ENCODE measurements at places on chromosomes 7 and 10.

DNA sequence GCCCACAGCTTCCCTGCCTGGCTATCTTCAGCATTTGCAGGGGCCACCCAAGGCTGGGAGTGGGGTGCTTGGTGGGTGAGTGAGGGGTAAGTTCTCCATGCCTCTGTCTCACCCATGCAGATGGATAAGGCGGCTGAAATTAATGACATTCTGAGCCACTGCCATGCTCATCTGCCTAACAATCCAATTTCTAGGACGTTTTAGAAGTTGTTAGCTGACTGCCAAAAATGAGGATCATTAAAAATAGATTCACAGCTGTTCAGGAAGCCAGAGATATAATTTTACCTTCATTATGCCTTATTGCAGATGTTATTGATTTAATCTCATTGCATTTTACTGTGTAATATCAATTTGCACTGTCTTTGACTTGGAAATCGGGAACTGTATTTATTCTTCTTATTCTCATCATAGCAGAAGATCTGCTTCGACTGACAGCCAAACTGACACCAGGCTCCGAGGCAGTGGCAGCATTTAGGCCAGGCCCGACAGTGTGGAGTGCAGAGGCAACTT is 334.4 kb upstream of the NPVF start:
- no peak for DNase-seq

GRCh38 chr7:3103614-3104398 is 60.1 kb upstream of the CARD11 start:
- DNase-seq = no peak

DNA sequence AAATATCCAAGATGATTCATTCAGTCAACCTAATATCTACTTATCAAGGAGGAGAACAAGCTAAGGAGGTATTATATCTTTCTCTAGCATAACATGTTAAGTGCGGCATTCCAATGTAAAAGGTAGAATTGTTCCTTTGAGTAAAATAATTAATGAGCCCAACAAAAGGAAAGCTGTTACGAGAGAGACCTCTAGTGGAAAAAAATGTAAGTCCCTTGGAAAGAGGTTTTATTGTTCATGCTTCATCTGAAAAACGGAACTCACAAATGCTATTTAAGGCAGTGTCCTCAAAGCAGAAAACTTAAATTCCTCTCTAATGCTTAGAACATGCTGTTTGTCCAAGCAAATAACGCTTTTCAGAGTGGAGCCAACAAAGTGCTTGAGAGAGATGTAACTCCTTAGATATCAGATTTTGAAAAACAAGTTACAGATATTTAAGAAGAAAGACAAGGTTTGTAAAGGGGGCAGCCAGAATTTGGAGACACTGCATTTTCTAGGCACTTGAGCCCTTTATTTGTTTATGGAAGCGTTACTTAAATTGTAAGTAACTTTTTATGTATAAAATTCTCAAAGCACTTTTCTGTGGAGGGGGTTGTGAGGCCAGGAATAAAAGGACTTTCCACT is 119.9 kb downstream of the TFEC start:
- DNase-seq = no peak

DNA sequence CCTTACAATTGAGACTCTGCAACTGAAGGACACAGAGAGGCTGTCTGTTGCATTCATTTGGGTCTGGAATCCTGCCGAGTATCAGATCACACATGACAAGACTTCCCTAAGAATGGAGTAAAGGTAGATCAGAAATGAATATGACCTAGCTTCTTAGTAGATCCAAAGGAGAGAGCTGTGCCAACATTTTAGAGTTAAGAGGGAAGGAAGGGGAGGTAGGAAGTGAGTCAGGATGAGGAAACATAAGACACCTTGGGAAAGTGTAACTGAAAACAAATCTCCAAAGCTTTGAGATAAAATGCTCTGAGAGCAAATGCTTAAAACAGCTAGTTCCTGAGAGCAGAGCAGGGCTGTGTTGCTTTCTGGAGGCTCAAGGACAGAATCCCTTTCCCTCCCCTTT is 6.1 kb upstream of the SLC25A13 start:
- DNase-seq = no peak

DNA sequence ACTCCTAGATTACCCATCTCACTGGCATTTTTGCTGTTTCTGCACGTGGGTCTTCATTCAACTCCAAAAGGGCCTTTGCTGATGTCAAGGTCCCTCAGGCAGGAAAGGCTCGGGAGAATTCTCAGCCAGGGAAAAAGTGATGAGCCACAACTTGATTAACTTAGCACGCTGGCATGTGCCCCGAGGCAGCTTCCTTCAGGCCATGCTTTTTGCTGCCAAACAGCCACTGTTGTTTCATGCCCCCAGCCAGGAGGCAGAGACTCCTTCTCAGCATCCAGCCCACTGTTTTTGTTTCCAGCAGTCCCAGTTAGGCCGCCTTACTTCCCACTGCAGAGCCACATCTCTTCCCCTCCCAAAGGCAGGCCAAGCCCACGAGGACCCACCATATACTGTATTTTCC is 266.5 kb upstream of the YAE1 start:
- DNase-seq = no peak

DNA sequence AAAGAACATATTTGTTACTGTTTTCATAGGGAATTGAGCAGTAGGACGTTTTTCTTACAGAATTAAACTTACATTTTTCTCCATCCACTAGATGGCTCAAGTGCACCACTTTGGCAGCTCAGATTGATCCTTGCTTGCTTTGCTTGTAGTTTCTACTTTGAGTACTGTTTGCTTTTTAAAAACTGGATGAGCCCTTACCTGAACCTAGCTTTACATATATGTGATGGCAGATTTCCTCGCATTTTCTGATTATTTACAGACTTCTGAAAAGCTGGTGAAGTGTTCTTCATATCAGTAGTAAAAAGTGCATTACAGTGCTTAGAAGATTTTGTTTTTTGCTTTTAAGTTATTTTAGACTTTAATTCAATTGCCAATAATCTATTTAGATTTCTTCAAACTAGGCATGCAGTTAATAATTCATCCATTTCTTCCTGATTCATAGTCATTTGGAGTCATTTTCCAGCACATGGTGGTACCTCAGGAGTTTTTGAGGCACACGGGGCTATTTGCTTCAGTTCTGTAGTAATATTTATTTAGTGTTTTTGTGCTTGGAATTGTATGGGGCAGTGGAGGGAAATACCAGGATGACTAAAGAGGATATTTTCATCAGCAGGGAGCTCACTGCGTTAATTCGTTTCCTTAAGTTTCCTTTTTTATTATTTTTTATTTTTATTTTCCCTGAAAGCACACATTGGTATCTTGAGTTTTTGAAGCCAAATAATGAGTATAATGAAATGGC is 57.3 kb downstream of the MAPK8 start:
- no peak for DNase-seq

DNA sequence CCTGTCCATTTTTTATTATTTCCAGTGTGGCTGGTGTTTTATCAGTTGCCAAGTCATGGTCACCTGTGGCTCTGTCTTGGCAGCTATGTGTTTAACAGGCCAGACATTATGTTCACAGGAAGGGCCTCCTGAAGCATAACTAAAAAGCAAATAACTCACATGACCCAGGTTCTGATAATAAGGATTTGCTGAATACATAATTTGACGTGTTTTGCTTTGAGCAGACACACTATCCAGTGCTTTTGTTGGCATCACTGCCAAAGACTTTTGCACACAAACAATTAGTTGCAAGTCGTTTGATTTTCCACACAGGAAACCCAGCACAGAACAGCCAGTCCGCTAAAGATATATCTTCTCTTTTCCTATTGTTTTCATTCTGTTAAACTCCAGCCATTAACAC is 173.6 kb downstream of the ARL4A start:
- no peak for DNase-seq

GRCh38 chr10:71248210-71248609 is 35.8 kb downstream of the UNC5B start:
- DNase-seq = no peak

DNA sequence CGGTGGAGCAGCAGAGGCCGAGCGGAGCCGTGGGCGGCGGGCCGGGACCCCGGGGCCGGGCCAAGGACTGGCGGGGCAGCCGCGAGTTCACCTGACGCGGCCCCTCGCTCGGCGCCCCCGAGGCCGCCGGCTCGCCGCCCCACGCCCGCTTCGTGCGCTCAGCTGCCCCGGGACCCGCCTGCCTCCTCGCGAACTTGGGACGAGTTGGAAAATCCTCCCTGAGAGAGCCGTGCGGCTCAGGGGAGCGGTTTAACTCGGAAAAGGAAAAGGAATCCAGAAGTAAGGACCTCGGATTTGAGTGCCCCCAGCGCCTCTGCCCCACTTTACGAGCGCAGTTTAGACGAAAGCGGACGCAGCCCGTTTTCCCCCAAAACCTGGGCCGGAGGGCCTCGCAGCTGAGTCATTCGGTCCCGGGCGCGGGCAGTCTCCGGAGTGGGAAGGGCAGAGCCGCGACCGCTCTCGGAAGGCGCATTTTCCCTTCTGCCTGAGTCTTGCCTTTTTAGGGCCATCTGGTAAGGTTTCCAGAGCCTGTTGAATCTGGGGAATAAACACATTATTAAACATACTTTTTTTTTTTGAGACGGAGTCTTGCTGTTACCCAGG is 744 bp downstream of the CREM start:
- DNase-seq = peak; percentile 73

DNA sequence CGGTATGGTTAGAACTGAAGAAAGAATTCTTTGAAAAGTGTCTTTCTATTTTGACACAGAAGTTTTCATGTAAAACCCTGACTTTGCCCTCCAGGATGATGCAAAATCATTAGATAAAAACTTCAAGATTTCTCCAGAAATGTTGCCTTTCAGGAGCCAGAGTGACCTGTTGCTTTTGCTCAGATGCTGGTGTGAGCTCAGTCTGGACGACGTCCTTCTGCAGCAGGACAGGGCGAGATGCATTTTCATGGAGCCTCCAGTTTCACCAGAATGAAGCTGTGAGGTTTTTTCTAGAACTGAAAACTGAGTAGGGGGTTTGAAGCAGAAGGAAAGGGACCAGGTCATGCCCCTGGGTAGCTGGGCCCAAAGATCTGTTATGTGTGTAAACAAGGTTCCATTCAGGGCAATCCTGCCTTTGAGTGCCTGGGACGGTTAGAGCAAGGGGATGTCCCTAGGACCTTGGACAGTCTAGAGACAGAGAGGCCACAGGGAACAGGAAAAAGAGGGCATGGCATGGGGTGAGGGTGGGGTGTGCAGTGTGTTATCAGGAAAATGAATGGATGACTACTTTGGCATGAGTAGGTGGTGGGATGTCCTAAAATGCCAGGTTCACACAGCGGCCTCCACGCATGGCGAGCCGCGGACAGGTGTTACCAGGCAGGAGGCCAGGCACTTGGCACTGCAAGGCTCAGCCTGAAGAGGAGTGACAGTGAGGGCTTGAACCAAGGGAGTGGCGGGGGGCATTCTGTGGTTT is 356.3 kb downstream of the CXCL12 start:
- no peak for DNase-seq

DNA sequence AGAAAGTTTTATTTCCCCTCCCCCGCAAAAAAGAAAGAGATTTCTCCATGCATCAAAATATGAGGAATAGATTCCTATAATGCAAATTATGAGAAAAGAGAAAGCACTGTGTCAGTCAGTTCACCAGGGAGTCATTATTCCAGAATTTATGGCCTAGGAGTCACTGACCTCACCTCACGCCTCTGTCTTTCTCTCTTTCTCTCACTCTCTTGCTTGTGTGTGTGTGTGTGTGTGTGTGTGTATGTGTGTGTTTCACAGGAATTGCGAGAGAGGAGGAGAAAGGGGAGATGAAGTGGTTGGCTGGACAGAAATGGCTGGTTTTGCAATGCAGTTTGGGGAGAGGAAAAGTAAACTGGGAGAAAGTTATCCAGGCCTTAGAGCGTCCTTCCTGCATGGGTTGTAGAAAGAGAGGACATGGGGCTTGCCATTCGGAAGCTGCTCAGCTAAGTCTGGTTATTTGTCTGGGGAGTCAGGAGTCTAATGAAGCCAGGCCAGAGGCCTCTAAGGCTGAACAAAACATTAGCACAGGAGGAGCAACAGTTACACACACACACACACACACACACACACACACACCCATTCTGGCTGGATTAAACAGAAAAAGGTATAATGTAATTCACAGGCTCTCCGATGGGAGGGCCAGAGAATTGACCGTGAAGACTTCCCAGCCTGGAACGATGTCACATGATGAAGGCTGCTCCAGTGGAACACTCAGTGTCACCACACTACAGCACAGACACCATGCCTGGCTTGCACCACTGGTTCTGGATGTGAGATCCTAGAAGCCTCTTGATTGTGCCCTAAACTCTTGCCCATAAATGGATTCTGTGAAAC is 12.8 kb upstream of the FFAR4 start:
- no peak for DNase-seq
